ENCODE measurements at places on chromosomes 1 and 21.

GRCh38 chr1:20174937-20175666 lies 10.8 kb upstream of the UBXN10 start:
- no peak for DNase-seq

DNA sequence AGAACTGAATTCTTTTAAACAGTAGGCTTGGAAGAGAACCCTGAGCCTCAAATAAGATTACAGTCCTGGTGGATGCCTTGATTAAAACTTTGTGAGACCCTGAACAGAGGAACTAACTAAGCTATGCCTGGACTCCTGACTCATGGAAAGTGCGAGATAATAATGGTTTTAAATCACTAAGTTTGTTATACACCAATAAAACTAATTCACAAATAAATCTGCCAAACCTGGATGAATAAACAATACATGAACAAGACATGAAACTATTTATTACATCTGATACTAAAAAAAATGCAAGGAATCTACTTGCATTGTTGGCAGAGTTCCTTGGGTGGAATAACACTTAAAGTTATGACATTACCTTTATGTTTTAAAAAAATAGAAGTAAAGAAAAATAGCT lies 118.4 kb downstream of the PIGK start:
- DNase-seq, result no peak

GRCh38 chr1:174157157-174157806 lies 2.0 kb upstream of the RABGAP1L start:
- no peak for DNase-seq

- peak; percentile 81 for DNase-seq
Measured at GRCh38 chr1:205504311-205505075, at the start of gene CDK18. Gene CDK18, plus strand, starts transcription at chr1:205504669. Its CDS starts 18,499 bp downstream, at chr1:205523168.

DNA sequence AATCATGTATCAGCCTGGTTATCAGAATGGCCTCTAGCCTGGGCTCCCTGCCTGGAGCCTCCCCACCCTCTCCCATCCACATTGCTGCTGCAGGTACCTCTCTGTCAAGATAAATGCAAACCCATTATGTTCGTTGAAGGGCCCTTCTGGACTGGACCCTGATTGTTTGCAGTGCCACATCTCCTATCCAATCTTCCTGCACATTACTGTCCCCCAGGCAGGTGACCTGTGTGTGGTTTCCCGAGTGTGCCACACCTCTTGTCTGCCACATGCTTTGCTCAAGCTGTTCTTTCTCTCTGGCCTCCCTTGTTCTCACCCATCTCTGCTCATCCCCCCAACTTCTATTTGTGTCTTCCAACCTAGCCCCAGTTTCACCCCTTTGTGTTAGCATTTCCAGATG lies 32.4 kb downstream of the IER5 start:
- no peak for DNase-seq

DNA sequence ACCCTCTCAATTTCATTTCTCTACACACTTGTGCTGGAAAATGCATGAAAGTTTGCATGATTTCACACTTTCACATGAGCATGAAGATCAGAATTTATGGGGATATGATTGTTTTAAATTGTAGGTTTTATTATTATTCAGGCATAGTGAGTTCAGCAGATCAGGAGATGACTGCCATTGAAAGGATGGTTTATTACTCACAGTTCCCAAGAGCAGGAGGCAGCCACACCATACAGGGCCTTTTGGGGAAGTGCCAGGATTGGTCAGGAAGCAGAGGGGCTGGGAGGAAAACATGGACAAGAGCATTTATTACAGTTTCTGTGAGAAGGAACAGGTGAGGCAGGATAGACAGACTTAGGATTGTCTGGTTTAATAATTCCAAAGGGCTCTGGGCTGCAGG lies 114.6 kb upstream of the KCNJ15 start:
- no peak for DNase-seq

DNA sequence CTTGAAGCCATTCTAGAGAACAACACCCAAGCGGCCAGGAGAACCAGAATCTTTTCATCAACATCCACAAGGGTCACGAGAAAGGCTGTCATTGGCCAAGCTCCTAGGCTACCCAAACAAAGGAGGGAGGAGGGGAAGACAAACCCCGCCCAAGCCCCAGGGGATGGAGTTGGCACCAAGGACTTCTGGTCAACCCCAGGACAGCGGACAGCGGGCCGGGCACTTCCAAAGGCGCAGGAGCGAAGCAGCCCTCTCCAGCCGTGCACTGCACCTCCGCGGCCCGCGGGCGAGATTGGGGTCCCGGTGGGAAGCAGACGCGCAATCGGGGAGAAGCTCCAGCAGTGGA lies at the start of gene CLIC6:
Gene CLIC6, plus strand, starts transcription at position 192 of the 346 bp plus-strand sequence. CDS start 395 bp downstream, outside the sequence.
- no peak for DNase-seq

DNA sequence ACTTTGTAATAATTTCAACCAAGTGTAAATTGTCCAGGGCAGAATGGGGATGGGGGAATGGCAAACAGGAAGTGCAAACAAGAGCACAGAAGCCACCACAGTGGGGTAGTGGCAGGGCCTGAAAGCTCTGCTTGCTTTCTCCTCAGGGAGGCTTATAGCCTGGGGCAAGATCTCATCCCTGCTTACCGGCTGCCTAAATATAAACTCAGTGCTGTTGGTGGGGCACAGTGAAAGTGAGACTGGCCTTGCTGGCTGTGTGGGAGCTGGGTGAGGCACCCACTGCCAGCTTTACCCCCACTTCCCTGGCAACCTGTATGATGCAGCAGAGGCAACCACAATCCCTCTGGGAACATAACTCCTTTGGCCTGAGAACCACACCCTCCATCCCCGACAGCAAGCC lies 15.2 kb downstream of the STYXL2 start:
- DNase-seq, result no peak

DNA sequence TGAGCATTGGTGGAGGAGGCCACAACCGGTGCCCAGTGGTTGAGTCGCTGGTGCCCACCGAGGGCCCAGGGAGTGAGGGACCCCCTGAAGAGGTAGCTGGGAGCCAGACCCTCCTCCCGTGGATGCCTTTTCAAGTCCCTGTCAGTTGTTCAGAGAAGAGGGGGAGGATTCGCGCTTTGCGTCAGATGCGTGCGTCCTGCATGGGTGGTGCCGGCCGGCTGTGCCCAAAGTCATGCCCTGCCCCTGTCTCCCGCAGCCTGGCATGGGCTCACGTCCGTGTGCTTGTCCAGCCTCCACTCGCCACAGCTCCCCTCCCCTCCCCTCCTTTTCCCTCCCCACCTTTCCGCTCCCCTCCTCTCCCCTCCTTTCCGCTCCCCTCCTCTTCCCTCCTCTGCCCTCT lies 45.2 kb downstream of the PRKCZ start:
- no peak for DNase-seq

- DNase-seq, result peak; percentile 49
Measured at GRCh38 chr1:113980110-113980509, 836 bp downstream of the OLFML3 start.

GRCh38 chr21:16945580-16945979 lies 567.3 kb upstream of the CXADR start:
- DNase-seq, result no peak

- DNase-seq, result no peak
Measured at GRCh38 chr1:246687002-246687401, 37.2 kb upstream of the SCCPDH start.

DNA sequence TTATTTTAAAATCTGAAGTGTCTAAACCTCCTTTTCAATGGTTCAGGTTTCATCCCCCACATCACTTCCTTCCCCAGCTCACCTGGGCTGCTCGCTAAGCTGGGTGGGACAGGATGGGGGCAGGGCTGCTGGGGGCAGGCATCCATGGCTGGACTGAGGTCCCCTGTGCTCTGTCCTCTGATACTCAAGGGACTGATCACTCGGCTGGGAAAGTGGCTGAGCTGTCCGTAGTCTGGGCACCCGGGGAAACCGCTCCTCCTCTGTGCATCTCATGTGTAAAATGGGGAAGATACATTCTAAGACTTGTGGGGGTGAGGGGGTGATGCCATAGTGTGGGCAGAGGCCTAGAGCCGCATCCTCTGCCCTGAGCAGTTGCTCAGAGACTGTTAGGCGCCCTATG lies 411.2 kb downstream of the MATN1 start:
- DNase-seq, result no peak

DNA sequence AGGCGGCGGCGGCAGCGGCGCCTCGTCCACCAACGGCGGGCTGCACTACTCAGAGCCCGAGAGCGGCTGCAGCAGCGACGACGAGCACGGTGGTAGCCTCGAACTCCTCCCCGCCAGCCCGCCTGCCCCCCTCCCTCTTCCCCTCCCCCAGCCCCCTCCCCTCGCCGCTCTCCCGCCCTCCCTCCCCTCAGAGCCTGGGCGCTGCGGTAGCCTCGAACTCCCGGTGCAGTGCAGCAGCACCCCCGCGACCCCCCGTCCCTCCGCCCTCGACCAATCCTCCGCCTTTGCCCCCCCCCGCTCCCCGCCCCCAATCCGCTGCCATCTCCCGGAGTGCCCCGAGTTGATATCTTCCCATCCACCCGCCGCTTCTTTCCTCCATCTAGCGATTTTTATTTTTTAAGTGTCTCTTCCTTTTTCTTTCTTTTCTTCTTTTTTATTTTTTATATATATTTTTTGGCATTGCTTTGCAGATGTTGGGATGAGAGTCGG lies 516 bp downstream of the RCOR3 start:
- DNase-seq, result peak; percentile 44

DNA sequence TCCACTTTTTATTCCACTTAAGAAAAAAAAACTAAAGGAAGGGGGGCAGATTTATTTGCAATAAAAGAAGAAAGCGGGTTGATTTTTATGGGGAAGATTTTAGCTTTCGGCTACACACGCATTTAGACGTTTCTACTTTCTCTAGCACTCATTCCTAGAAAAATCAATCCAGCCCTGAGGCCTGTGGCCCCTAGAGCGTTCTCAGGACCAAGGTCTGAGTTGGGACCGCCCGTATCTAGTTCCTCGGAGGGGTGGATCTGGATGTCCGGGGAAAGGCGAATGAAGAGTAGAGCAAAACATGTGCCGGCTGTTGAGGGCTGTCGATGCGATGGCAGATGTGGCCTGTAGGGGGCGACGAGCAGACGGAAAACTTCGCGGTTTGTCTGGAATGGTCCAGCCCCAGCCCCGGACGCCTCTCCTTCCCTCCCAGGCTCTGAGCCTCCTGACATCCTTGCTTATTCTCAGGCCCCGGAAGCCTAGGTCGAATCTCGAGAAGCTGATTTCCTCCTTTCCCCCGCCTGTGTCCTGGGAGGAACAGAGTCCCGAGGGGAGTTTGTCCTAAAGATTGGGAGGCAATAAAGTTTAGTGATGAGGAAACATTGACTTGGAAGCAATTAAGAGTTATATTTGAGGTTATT lies 5.2 kb downstream of the FOXD3 start:
- peak; percentile 65 for DNase-seq

DNA sequence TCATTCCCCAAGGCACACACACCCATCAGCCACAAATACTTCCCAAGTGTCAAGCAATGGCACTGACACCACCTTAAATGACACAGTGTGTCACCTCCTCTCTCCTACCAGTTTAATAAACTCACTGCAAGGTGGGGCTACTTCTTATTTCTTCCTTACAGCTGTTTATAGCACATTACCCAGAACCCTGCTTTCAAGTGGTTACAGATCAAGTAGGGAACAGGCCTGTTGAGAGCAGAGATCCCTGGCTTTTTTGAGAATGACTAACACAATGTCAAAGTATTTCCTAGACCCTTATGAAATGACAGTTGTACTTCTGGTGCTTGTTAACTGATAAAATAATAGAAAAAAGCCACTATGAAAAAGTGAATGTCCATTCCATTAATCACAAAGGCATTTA lies 19.8 kb downstream of the ZBTB17 start:
- DNase-seq, result no peak

- DNase-seq, result no peak
Measured at GRCh38 chr1:29105822-29106221, 17.9 kb downstream of the TMEM200B start.

DNA sequence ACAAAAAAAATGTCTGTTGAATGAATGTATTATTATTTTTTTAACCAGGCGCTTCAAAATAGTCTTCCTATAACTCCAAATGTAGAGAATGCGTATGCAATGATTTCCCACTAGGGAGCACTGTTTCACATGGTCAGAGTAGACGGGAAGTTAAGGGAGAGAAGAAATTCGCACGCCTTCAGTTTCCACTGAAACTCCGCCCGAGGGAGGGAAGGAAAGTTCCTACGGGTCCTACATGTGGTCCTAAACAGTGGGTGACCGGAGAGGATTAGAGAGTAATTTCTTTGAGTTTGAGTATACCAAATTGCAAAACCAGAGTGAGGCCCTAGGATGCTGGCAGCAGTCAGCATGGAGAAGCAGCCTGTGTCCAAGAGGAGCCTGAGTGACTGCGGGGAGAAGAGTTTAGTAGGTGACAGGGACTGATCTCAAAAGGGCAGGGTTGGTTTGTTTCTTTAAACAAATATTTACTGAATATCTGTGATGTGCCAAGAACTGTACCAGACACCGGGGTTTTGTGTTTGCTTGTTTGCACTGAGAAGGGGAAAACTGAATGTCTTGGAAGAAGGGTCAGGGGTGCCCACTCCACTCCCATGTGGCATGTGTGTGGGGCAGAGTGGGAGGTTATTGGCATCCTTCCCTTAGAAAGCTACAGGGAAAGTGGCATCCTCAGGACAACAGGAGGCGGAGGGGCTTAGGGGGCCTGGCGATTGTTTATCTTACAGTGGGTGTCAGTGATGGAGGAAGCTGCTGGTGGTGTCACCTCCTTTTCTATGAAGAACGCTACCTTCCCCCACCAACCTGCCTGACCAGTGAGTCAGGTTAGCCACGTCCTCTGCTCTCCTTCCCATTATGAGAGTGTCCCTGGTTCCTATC lies 22.8 kb downstream of the RNU5D-1 start:
- DNase-seq, result peak; percentile 30

DNA sequence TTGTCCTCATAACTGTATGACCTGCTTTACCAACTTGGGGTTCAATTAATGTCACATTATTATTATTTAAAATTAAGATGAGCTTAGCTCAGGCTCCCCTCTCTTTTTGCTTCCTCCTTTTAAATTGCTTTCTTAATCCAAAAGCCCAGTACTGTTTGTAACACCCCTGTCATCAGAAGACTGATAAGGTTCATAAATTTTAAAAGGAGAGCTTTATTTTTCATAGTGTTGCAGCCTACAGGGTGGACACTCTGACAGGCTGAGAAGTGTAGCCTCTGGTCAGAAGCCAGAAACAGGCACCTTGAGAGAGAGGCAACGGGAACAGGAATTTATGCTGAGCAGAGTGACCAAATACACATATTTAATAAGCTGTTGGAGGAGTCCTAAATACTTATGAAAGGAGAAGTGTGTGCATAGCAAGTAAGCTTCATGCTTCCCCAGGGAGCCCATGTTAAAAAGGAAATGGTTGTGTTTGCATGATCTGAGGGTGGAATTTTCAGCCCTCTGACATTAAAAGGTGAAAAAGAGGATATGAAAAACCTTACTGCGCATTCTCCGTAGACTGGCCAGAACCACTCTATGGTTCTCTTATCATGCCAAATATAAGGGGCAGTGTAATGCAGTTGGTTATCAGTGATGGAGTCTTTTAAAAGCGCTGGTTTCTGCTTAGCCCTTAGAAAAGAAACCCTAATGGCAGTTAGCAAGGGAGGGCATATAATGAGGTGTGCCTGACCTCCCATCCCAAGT lies 30.5 kb upstream of the FGGY start:
- DNase-seq, result no peak

GRCh38 chr1:27671964-27672749 lies at the start of gene IFI6:
Gene IFI6, minus strand, starts transcription at chr1:27672192. Its CDS starts 2,878 bp downstream, at chr1:27669314.
- peak; percentile 94 for DNase-seq
